ENCODE measurements at places on chromosomes 2 and 18.

GRCh38 chr2:241926541-241927311 lies 57.2 kb downstream of the RTP5 start:
- no peak for DNase-seq

DNA sequence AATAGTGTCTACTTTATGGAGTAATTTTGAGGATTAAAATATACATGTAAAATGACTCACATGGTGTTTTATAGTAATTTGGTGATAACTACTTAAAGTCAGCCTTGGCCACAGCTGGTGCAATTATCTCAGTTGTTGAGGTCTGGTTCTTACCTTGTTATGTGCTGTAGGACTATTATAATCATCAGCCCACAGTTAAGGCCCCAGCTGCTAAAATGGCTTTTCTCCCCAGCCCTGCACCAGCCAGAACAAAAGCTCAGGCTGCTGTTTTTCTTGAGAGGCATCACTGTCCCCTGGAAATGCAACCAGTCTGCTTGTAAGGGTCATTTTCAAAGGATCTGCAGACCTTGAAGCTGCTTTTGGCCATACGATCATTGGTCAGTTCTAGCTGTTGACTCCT lies 283.3 kb upstream of the THUMPD2 start:
- DNase-seq, result peak; percentile 40

GRCh38 chr2:23475473-23475872 lies 90.5 kb downstream of the KLHL29 start:
- no peak for DNase-seq

DNA sequence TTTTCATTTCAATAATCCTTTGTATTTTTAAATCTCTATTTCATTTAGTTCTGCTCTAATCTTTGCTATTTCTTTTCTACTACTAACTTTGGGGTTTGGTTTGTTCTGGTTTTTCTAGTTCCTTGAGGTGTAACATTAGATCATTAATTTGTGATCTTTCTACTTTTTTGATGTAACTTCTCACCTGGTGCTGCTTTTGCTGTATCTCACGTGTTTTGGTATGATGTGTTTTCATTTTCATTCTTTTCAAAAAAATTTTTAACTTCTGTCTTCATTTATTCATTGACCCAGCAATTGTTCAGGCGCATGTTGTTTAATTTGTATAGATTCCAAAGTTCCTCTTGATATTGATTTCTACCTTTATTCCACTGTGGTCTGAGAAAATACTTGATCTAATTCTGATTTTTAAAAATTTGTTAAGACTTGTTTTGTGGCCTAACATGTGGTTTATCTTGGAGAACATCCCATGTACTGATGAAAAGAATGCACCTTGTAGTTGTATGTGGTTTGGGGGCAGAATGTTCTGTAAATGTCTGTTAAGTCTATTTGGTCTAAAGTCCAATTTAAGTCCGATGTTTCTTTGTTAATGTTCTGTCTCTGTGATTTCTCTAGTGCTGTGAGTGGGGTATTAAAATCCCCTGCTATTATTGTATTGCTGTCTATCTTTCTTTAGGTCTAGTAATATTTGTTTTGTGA lies 17.3 kb upstream of the MALT1 start:
- no peak for DNase-seq

DNA sequence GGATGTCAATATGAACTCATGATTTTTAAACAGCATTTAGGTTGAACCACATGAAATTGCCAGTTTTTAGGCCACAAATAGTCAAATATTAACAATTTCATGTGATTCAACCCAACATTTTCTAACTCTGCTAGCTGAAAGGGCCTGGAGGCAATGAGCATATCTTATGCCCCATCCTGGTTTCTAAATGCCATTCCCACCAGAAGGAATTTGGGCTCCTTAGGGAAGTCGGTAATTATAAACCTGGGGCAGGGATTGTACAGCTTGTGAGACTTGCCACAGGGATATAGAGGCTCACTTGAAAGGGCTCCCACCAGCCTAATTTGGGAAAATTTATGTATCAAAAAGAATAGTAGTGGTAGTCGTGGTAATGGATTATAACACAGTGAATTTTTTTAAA lies 178.4 kb upstream of the ALPP start:
- peak; percentile 14 for DNase-seq

DNA sequence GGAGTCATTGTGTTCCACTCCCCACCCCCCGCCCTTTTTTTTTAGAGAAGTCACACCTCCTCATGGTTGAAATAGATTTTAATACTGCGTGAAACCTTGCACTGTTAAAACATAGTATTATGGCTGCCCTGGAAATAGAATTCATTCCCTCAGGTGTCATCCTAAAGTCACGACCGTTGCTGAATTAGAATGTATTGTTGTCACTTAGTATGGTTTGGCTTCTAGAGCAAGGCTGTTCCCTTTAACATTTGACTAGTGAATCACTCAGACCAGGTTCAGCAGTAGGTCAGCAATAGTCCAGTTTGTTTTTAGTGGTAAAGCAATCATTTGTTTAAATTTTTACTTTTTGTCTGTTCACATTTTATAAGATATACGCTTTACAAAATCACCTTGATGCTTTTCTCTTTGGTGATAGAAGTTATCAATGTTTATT lies 1.2 kb downstream of the BABAM2 start:
- DNase-seq, result no peak

DNA sequence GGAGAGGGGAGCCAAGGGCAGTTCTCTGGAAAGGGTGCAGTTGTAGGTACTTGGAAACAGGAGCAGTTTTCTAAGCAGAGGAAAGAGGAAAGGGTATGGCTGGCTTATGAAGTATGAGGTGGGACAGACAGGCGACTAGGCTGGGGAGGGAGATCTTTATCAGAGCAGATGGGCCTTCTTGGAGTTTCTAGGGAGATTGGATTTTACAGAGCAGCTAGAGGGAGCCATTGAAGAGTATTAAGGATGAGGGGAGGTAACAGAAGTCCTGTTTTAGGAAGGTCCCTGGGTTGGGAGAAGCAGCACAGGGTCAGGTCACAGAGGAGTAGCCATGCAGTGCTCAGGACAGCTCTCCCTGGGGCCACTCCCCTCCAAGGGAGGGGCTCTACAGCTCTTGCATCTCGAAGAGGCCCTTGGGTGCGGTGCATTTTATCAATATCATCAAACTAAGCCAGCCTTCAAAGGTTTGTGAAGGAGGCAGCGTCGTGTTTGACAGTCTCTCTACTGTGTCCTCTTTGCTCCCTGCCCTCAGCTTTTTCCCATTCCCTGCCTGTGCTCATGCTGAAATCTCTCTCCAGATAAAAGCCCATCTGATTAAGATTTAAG lies 154.3 kb downstream of the SETBP1 start:
- DNase-seq, result no peak

GRCh38 chr2:3287896-3288295 lies 89.7 kb downstream of the EIPR1 start:
- no peak for DNase-seq

- no peak for DNase-seq
Observed at GRCh38 chr2:148218326-148219075, 197.6 kb downstream of the MBD5 start.

- DNase-seq, result peak; percentile 60
Observed at GRCh38 chr2:222656526-222657446, 894 bp upstream of the FARSB start.

DNA sequence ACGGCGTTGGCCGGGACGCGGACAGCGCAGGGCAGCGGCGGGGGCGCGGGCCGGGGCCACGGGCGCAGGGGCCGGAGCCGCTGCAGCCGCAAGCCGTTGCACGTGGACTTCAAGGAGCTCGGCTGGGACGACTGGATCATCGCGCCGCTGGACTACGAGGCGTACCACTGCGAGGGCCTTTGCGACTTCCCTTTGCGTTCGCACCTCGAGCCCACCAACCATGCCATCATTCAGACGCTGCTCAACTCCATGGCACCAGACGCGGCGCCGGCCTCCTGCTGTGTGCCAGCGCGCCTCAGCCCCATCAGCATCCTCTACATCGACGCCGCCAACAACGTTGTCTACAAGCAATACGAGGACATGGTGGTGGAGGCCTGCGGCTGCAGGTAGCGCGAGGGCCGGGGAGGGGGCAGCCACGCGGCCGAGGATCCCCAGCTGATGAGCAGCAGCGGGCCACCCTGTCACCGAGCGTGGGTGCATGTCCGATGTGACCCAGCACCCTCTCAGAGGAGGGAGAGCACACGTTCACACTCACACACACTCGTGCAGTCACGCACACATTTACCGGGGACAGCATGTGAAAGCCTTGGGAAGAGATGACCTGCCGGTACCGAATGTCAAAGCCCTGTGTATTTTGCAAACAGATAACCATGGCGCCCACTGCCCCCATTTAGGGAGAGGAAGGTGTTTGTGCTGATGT lies 4.2 kb downstream of the GDF7 start:
- no peak for DNase-seq

DNA sequence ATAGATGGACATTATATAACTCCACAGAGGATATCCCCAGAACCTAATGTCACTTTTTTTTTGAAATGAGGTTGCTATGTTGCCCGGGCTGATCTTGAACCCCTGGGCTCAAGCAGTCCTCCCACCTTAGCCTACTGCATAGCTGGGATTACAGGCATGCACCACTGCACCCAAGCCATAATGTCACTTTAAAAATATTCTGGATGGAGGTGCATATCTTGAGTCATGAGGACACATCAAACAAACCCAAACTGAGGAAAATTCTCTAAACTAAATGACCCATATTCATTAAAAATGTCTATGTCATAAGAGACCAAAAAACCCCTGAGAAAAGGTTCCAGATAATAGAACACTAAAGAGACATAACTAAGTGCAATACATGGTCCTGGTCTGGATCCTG lies 36.3 kb downstream of the OSGEPL1 start:
- DNase-seq, result no peak

DNA sequence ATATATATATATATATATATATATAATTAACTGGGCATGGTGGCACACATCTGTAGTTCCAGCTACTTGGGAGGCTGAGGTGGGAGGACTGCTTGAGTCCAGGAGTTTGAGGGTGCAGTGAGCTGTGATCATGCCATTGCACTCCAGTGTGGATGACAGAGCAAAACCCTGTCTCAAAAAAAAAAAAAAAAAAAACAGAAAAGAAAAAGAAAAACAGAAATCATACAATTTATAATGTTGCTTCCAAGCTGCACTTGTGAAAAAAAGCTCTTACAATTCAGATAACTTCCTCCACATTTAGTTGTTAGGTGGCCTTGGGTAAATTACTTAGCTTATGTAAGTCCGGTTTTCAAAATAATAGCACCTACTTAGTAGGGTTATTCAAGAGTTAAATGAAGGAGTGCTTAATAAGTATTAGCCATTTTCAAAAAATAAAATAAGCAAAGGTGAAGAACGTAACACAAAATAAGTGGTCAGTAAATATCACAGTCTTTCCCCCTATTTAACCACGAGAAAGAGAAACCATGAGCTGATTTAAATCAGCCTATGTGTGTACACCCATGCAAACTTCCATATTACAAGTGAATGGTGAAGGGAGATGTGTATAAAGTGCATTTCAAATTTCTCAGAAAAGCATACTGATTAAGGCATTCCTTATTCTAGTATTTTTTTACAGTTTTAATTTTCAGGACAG lies 2.3 kb downstream of the WIPF1 start:
- no peak for DNase-seq

DNA sequence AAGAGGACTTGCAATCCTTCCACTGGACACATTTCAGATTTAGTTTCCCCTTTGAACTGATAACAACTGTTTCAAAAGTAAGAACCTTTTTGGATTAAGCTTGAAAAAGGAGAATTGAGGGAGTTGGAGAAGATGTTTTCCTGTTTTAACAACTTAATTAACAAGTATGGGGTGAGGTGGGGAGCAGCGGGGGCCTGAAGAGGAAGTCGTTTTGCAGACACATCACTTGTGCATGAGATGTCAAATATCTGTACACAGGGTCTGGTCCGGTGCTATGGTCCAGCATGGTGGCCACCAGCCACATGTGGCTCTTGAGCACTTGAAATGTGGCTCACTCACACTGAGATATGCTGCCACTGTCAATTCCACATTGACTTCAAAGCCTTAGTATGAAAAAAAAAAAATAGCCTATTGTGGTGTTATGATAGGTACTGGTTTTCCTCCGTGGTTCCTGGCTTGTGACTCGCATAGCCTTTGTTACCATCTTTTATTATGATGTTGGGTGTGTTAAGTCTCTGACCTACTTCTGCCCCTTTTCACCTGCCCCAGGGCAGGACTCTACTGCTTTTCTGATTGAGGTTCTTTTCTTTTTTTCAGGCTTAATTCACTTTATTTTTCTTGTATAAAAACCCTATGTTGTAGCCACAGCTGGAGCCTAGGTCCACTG lies 205.5 kb downstream of the BCL2 start:
- no peak for DNase-seq

- no peak for DNase-seq
Observed at GRCh38 chr18:80244956-80245730, 2.2 kb downstream of the PARD6G start.

DNA sequence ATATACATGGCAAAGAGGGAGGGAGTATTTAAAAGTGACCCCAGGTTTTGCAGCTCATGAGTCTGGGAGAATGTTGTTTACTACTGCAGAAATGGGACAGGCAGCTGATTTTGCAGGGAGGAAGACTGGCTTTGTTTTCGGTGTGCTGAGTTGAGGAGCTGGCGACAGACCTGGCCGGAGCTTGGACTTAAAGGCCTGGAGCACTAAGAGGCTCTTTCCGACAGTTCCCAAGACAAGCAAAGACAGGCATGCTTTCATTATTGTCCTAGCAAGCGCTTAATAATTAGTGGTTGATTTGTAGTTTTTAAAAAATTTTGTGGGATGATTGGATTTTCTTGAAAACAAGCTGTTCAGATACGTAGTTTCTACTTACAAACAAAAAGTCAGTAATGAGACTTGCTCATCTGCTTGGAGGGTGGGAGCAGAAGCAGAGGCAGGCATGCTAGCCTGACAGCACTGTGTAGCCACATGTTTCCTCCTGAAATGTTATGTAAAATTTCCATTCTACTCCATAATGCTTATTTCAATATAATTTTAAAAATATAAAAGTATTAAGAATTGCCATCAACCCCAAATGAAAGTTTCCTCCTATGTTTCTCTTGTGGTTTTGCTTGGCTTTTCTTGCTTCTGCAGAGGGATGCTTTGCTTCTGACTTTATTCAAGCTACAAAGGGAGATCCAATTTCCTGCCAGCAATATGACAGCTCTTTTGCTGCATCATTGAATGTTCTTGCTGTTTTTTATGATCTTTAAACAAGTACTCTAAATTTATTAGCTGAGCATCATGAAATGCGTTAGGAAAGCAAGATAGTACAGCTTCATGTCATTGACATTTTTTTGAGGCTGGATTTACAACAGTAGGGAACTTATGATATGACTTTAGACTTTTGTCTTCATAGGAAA lies 75.8 kb downstream of the PHLPP1 start:
- no peak for DNase-seq

Data from activated CD4-positive, alpha-beta T cell treated with anti-CD3 and anti-CD28 coated beads, Interleukin-2, amount 10 ng/mL, durations not matched to agents 24 days and 14 days (primary cell).